ENCODE measurements at places on chromosomes 2 and 18.

- no peak for DNase-seq
Measured at GRCh38 chr2:138707392-138708074, 72.7 kb downstream of the NXPH2 start.

GRCh38 chr2:152376968-152377367 lies 42.0 kb downstream of the FMNL2 start:
- no peak for DNase-seq

- DNase-seq, result no peak
Measured at GRCh38 chr2:99600981-99601651, 111.3 kb upstream of the REV1 start.

DNA sequence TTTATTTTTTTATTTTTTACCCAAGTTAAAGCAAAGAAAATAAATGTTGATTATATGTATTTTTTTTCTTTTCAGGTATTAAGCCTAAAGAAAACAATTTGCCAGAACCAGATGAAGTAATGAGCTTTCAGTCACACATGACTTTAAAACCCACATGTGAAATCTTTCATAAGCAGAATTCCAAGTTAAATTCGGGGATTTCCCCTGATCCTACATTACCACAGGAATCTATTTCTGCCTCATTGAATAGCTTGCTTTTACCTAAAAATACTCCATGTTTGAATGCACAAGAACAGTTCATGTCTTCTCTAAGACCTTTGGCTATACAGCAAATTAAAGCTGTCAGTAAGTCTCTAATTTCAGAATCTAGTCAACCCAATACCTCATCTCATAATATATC lies 26.6 kb downstream of the GEN1 start:
- no peak for DNase-seq

DNA sequence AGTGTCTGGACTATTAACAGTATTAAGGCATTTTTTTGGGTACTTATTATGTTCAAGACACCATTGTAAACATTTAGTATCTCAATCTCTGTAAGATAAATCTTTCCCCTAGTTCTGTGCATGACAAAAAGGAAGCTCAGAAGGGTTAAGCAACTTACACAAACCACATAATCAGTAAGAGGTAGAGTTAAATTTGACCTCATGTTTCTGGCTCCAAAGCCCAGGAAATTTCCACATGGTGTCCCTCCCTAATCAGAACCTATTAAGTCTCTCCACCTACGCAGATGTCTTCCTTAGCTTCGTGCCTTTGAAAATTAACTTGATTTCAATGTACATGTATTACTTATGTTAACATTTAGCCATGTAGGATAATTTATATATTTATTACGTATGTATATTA lies 2.0 kb downstream of the MFSD6 start:
- no peak for DNase-seq

DNA sequence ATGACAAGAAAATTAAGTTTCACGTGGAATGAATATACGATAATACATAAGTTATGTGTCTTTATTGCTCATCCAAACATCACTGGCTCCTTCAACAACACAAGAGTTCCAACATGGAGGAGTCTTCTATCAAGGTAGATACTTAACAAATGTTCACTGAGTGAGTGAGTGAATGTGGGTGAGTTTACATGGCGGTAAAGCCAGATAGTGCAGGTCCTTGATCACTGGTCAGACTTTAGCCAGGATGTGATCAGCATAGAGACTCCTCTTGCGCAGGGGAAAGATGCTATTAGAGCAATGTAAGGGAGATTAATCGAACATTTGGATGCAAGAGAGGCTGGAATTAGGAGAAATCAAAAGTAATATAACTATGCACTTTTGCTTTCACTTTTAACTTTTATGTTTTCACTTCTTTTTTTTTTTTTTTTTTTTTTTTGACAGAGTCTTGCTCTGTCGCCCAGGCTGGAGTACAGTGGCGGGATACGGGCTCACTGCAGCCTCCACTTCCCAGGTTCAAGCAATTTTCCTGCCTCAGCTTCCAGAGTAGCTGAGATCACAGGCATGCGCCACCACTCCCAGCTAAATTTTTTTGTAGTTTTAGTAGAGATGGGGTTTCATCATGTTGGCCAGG lies 249.0 kb upstream of the ID2 start:
- no peak for DNase-seq

DNA sequence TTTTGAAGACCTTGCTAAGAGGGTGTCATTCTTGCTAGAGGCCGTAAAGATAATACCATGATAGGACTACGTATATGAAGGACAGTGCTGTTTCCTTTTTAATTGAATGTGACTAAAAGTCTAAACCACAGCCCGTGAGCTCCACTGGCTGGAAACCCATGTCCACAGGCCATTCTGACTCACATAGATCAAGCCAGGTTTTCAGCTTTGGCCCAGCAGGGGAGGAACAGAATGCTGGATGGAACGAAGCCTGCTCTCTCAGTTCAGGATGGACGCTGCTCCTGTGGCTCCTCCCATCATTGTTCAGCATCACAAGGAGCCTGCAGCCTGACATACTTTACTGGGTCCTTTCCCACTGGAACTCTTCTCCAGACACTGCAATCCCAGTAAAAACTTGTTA lies 47.6 kb downstream of the ALPK2 start:
- no peak for DNase-seq

GRCh38 chr2:64276417-64277095 lies 132.3 kb upstream of the PELI1 start:
- DNase-seq, result no peak

DNA sequence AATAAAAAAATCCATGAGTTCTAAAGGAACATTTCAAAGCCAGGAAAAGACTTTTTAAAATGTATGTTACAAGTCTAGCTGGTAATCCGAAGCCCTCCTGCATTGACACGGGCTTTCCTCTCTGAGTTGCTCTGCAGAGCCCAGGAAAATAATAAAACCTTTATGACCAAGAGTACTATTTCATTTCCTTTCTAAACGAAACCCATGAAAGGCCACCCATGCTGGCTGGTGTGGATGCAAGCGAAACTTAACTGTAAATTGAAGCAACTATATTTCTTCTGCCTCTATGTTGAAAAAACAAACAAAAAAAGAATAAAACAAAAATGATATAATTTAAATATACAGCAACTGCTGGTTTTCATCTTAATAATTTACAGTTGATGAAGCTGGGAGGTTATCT lies 41.3 kb upstream of the ZNF532 start:
- no peak for DNase-seq

GRCh38 chr2:97699765-97700444 lies 13.5 kb upstream of the ZAP70 start:
- DNase-seq, result peak; percentile 70

GRCh38 chr2:142724713-142725349 lies 152.6 kb upstream of the KYNU start:
- DNase-seq, result no peak

- DNase-seq, result no peak
Measured at GRCh38 chr2:125424266-125424785, 1231.6 kb upstream of the GYPC start.

DNA sequence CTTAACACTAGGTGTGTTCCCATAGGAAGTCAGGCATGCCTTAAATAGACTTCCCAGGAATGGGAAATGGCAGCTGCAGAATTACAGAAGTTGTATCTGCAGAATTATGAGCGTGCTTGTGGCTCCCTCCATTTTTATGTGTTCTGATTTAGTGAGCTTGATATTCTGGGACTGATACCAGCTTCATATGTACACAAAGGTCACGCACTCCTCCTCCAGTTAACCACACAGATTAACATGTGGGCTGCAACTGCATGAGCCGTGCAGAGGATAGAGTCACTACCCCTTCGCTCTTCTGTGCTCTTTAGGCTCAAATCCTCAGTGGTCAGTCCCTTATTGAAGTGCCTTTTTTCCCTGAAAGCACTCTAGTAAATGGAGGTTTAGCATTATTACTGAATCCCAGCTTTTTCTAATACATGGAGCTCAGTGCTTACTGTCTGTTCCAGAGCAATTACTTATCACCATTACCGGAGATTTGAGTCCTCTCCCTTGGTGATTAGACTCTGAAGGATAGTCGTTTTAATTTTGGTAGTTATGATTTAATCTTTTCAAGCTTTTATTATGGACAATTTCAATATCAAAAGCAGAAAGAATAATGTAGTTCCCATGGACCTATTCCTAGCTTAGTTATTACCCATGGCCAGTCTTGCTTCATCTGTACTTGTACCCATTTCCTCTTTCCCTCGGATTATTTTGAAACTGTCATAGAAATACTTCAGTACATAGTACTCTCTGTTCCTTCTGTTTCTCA lies 238.3 kb downstream of the PRKCE start:
- DNase-seq, result no peak

GRCh38 chr2:111958901-111959300 lies 60.5 kb downstream of the MERTK start:
- DNase-seq, result no peak

DNA sequence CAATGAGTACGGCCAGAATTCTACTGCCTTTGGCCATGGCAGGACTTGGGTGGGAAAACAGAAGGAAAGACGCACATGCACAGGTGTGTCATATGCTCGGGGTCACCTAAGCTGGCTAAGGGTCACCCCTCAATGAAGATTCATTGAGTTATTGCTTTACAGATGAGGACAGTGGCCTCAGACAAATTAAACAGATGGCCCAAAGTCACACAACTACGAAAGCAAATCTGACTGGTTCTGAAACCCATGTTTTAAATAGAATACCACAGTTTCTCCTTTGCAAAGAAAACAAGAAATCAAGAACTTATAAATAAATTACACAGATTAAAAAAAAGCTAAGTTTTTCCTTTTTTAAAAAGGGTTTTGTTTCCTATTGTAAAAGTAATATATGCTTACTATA lies 70.5 kb downstream of the ID2 start:
- no peak for DNase-seq

DNA sequence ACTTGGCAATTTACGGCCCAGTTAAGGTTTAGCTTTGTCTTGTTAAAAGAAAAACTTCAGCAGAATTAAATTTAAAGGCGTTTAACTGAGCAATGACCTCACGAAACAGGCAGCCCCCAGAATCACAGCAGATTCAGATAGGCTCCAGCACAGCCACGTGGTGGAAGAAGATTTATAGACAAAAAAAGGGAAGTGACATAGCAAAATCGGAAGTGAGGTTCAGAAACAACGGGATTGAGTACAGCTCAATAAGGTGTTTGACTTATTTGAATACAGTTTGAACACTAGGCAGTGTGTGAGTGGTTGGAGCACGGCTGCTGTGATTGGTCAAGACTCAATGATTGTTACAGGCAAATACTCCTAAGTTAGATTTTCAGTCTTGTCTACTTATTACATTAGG lies 79.8 kb downstream of the MOGAT1 start:
- no peak for DNase-seq
